ENCODE measurements at places on chromosomes 2 and 18.

GRCh38 chr18:23540867-23541266 is 37.6 kb downstream of the RMC1 start:
- no peak for DNase-seq

DNA sequence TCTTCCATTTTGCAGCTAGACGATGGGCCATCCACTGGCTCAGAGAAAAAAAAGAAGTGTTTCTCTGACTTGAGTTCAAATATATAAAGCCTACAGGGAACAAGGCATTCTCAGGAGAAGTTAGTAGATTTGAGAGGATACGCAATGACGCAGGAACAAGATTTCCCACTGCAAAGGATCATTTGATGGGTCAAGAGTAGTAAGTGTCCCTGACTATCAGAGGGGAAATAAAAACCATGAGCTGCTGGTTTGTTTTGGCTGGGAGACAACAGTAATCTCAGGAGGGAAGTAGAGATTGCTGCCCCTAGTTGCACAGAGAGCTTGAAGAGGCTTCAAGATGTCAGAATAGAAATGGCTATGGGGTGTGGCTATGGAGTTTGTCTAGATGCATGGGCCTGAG is 22.3 kb upstream of the MYO1B start:
- DNase-seq: no peak

DNA sequence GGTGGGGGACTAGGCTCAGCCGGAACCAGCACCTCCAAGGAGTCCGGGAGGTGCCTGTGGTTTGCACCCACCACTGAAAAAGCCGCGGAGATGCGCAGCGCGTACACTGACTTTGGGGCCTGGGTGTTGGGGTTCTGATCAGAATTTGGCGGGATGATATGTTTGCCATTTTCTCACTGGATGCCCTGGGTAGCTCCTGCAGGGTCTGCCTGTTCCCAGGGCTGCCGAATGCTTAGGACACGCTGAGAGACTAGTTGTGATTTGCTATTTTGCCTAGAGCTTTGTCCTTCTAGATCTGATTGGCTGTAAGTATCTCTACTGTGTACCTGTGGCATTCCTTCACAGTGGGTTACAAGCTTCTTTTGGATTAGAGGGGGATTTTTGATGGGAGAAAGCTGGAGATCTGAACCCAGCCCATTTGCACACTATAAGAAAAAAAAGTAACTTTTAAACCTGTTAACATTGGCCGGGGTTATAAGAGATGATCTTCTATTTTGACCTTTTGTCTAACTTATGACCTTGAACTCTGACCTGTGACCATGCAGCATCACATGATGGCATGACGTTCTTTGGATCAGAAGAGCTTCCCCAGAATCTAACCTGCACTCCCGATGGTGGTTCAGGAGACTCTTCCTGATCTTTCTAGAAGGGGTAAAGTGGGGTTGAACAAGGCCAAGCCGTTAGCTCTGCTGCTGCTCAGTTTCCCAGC is 1.6 kb downstream of the KCNE4 start:
- no peak for DNase-seq

- DNase-seq: peak; percentile 68
Measured at GRCh38 chr2:42102591-42103450, 55.0 kb downstream of the PKDCC start.

DNA sequence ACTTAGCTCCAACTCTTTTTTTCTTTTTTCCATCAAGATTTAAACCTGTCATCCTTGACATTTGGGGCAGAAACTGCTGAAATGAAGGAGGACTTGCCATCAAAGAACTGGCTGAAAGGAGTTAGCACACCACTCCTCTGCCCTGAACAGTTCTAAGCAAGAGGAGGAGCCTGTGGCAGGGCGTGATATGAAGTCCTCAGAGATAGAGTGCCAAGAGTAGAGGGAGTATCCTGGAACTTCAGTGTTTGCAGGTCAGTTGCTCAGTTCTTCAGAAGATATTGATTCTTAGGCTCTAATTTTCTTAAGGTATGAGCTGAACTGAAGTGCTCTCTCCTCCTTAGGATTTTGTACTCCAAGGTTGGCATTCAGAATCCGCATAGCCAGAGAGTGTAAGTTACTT is 15.2 kb downstream of the NABP1 start:
- no peak for DNase-seq

GRCh38 chr2:20480913-20481312 is 34.0 kb downstream of the RHOB start:
- no peak for DNase-seq

DNA sequence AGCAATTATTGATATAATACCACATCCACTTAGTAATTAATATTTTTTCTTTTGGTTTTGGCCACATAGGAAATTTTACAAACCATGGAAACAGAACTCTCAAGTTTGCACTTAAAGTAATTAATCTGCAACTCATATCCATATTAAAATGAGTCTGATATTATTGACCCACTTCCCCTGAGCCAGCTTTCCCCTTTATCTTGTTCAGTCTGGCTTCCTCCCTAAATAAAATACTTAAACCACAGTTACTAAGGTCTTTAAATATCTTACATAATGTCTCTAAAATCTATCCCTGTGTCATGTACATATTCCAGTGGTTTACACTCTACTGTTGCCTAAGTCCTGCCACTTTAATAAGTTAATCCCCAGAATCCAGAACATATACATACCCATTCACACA is 564.9 kb upstream of the FSHR start:
- DNase-seq: no peak

DNA sequence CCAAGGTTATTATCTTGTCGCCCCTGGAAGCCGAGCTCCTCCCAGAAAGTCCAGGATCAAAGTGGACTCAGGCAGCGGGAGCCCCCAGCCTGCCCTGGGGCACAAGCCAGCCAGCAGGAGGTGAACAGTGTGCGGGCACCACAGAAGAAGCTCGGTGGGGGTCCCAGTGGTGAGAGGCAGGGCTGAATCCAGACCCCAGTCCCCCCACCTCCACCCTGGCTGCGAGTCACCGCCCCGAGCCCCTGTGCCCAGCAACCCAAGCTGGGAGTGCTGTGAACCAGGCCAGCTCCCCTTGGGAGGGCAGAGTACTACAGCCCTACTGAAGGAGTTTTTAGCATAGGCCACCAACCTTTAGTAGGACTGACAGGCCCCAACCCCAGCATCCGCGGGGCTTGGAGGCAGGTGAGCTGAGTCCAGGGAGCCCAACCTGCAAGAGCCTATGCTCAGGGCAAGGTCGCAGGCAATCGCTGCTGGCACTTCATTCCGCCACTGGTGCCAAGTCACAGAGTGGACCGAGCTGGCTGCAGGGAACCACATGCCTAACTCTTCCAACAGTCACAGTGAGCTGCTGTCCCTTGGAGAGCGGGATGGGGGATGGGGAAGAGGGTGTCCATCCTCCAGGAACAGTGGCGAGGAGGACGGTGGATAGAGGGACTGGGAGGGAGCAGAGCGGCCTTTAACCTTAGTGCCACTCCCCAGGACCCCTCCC is 3.0 kb downstream of the PIEZO2 start:
- DNase-seq: no peak

GRCh38 chr2:201807452-201807999 is 1.2 kb downstream of the CDK15 start:
- DNase-seq: no peak

DNA sequence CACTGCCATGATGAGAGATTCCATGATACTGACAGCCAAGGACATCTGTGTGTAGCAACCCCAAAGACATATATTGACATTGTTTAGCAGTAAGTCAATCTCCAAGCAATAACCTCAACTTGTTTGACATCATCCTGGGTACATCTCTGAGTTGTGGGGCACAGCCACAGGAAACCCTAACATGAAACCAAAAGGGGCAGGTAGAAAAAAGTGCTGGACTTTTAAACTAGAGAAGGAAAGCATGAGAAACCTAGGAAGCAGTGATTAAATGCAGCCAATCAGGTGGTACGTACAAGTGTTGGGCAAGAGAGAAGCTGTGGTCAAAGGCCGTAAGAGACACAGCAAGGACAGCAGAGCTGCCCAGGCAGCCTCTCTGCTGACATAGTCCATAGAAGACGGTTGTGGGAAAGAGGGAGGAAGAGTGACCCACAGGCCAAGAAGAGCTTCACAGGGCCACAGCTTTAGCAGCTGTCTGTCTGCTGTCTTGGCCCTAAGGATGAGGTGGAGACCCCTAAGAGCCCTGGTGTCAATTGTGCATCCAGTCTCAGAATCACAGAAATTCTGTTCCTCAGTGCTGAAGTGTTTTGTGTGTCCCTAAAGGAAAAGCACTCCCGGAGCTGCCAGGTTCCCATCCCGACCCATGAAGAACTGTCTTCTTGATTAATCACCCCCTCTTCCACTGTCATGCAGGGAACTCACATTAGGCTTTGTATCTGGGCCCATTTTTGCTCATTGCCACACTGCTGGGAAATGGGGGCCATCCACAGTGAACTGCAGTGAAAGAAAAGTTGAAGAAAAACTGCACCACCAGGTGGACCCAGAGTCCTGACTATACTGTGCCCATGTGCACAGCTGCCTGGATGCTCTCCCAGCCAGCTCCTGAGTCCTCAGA is 25.4 kb upstream of the CHN1 start:
- DNase-seq: peak; percentile 53

- no peak for DNase-seq
Measured at GRCh38 chr18:61900504-61901281, 7.9 kb upstream of the RNF152 start.

GRCh38 chr2:29053223-29053622 is 21.1 kb downstream of the PCARE start:
- no peak for DNase-seq

DNA sequence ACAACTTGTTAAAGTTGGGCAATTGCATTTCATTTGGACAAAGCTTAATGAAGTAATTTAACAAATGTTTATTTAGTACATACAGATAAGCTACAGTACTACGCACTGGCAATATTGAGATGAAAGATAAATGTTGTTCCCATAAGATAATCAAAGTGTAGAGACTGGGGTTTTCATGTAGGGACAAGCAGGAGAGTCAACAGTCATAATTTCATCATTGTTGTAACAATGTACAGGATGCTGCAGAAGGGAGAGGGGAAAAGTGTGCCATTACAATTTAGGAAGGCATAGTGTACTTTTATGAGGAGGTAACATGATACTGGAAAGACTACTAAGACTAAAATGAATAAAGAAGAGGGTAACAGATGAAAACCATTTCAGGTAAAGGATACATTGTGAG is 441.6 kb downstream of the ERBB4 start:
- DNase-seq: no peak

DNA sequence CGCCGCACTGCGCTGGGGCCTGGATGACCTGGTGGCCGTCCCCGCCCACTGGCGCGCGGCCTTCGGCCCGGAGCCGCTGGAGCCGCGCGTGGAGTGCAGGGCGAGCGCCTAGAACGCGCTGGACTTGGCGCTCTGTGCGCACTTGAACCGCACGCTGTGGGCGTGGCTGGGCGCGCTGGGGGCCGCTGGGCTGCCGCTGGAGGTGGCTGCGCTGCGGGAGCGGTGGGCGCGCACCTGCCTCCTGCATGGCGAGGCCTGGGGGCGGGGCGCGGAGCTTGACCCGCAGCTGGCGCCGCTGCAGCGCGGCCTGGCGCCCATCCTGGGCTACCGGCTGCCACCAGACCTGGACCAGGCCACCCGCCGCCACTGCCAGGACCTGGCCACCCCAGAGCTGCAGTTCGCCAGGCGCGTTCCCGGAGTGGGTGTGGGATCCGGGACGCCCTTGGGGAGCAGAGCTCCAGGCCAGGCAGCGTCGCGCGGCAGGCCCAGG is 9.9 kb downstream of the AQP12B start:
- DNase-seq: no peak

- no peak for DNase-seq
Measured at GRCh38 chr2:202432776-202433175, 56.6 kb downstream of the BMPR2 start.
